Activated CD4-positive, alpha-beta T cell treated with anti-CD3 and anti-CD28 coated beads, Interleukin-2, amount 50 U/mL, for 16 hours (primary cell): ENCODE measurements at places on chromosomes 16 and 17.
A peak's percentile ranks its signal among the peaks of the same experiment; 100 is the strongest.

- no peak for DNase-seq
Observed at GRCh38 chr17:27818401-27819105, 18.2 kb upstream of the NOS2 start.

DNA sequence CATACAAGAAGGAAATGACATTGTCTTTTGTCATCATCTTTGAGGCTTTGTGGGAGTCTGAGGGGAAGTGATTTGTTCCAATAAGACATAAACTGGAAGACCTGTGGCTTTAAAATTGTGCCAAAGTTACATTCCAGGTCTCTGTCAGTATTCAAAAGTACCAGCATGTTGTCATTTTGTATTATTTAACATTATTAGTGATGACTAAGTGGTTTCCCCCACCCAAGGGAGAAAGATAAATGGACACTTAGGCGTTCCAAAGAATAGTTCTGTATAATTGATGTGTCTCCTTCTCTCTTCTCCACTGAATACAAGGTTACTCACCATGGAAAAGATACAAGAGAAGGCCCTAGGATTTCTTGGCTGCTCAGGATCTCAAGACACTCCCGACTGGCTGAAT, 3.8 kb downstream of the CFAP97D1 start:
- DNase-seq: no peak

DNA sequence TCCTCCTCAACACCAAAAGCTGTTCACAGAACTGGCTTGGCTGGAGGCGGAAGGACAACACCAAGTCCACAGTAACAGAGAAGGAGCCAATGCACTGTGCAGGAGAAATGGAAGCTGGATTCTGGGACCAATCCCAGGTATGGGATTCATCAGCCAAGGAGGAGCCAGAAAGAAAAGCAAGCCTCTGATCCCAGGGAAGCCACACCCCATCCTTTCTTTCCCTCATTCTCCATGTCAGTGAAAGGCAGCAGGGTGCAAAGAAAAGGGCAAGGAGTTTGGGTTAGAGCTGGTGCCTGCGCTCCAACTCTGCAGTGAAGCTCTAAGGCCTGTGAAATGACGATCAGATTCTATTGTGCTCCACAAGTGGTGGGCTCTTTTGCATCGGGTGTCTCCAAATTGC, 11.0 kb downstream of the DCAKD start:
- no peak for DNase-seq

DNA sequence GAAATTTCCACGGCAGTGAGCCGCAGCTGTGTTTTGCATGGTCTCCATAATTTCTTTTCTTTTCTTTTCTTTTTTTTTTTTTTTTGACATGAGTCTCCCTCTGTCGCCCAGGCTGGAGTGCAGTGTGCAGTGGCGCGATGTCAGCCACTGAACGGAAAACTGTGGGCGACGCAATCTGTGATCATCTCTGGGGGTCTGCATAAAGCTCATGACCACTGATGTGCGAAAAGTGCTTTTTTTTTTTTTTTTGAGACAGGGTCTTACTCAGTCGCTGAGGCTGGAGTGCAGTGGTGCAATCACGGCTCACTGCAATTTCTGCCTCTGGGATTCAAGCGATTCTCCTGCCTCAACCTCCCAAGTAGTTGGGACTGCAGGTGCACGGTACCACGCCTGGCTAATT, 117.6 kb downstream of the ABCC6 start:
- DNase-seq: no peak

DNA sequence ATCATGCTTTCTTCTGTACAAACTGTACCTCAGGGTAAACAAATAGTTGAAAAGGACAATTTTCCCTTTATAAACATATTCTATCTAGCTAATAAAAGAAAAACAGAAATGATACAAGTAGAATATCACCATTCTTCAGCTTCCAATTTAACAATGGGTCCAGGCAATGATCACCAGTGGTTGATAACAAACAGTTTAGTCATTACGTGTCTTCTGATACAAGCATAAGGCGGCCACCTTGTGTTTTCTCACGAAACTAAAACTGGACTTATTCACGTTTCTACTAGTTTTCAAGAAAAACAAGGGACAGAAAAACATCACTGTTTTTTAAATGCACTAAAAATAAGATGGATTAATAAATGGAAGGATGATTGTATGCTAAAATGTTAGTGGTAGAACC, 58.3 kb downstream of the STH start:
- DNase-seq: no peak

- no peak for DNase-seq
Observed at GRCh38 chr17:58321571-58322525, 6.7 kb downstream of the TSPOAP1 start.

DNA sequence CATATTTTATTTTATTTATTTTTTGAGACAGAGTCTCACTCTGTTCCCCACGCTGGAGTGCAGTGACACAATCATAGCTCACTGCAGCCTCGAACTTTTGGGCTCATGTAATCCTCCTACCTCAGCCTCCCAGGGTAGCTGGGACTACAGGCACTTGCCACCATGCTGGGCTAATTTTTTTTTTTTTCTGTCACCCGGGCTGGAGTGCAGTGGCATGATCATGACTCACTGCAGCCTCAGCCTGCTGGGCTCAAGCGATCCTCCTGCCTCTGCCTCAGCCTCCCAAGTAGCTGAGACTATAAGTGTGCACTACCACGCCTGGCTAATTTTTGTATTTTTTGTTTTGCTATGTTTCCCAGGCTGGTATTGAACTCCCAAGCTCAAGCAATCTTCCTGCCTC, 17.1 kb downstream of the UNC45B start:
- no peak for DNase-seq

DNA sequence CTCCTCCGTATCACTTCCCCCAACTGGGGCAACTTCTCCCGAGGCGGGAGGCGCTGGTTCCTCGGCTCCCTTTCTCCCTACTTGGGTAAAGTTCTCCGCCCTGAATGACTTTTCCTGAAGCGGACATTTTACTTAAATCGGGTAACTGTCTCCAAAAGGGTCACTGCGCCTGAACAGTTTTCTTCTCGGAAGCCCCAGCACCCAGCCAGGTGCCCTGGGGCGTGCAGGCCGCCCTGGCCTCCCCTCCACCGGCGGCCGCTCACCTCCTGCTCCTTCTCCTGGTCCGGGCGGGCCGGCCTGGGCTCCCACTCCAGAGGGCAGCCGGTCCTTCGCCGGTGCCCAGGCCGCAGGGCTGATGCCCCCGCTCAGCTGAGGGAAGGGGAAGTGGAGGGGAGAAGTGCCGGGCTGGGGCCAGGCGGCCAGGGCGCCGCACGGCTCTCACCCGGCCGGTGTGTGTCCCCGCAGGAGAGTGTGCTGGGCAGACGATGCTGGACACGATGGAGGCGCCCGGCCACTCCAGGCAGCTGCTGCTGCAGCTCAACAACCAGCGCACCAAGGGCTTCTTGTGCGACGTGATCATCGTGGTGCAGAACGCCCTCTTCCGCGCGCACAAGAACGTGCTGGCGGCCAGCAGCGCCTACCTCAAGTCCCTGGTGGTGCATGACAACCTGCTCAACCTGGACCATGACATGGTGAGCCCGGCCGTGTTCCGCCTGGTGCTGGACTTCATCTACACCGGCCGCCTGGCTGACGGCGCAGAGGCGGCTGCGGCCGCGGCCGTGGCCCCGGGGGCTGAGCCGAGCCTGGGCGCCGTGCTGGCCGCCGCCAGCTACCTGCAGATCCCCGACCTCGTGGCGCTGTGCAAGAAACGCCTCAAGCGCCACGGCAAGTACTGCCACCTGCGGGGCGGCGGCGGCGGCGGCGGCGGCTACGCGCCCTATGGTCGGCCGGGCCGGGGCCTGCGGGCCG, 1.6 kb downstream of the HIC1 start:
- peak; percentile 43 for DNase-seq

DNA sequence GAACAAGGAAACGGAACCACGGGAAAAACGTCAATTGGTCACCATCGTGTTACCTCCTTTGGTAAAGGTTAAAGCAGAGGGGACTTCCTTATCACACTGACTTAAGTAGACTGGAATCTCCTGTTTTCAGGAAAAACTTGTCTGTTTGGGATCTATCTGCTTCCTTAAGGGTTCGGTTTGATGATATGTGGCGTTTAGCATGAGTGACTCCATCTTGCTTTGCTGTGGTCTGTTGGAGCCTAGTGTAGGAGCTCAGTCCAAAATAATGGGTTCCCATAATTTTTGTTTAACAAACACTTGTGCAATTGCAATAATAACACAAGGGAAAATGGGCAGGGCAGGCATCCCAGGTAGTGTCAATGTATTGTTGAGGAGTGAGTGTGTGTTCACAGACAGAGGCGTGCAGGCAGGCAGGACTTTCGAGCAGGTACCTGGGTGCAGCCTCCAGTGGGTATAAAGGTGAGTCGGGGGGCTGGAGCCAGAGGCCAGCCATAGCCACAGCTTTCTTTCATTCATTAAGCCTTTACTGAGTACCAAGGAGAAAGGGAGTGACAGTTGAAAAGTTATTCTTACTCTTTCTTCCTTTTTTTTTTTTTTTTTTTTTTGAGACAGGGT, 4.3 kb upstream of the ENGASE start:
- DNase-seq: no peak

DNA sequence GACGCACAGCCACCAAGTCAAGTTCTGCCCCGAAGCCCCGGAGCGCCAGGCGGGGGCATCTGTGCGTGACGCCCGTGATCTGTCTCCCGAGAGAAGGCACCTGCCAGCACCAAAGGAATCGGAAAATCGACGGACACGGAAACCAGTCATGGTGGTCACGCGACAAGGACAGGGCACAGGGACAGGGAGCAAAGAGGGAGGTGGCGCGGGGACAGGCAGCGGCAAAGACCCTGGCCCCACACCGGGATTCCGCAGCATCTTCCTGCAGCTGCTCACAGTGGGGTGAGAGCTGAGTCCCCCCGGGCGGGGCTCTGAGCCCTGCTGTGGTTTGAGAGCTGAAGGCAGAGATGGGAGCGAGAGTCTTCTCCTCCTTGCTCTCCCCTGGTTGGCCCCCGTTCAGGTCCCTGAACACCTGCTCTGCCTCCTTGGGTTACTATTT, 56.4 kb downstream of the ABR start:
- no peak for DNase-seq

DNA sequence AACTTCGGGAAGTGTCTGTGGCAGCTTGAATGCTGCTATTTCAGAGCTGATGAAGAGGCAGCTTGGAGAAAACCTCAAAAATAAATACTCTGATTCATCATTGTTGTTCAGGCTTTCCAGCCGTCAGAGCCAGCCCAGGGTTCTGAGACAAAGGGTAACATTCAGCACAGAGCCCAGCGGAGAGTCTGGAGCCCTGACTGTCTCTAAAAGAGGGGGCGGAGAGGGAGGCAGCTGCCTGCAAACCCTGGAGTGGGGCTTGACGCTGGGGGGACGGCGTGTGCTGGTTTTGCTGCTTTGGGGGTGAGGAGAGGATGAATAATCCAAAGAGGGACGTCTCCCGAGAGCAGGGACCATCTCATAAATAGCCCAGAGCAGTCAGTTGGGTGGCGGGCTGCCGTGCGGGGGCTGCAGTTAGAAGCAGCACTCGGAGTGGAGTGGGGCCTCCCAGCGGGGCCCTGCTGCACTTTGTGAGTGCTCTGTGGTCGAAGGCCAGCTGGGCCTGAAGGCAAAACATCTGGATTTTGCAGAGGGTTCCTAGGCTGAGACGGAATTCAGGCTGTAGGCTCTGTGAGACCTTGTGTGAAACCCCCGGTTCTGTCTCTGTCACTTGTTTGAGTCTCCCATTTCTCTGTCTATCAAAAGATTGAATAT, 237.8 kb downstream of the PRKCA start:
- DNase-seq: no peak

- no peak for DNase-seq
Observed at GRCh38 chr16:21253470-21253869, 20.0 kb downstream of the ANKS4B start.

GRCh38 chr17:32479074-32479617, 7.6 kb upstream of the CDK5R1 start:
- DNase-seq: no peak

DNA sequence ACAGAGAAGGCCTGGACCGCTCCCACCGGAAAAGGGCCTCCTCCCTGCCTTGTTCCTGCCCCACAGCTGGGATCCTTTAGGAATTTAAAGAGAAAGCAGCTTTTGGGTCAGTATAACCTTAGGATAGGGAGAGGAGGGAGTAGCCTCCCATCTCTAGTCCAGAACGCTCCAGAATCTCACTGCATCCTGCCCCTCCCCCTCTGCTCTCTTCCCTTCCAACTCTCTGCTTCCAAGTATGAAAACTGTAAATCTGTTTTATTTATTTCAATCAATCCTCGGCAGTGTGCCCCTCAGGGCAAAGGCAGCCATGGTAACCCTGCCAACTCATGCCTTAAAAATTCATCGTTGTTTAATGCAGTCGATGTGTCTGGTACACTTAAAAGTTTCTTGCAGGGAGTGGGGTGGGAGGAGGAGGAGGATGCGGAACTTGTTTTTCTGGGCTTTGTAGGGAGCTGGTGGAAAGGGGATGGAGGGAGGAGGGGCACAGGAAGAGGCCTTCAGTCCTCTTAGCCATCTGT, 21.2 kb upstream of the MTSS2 start:
- no peak for DNase-seq

DNA sequence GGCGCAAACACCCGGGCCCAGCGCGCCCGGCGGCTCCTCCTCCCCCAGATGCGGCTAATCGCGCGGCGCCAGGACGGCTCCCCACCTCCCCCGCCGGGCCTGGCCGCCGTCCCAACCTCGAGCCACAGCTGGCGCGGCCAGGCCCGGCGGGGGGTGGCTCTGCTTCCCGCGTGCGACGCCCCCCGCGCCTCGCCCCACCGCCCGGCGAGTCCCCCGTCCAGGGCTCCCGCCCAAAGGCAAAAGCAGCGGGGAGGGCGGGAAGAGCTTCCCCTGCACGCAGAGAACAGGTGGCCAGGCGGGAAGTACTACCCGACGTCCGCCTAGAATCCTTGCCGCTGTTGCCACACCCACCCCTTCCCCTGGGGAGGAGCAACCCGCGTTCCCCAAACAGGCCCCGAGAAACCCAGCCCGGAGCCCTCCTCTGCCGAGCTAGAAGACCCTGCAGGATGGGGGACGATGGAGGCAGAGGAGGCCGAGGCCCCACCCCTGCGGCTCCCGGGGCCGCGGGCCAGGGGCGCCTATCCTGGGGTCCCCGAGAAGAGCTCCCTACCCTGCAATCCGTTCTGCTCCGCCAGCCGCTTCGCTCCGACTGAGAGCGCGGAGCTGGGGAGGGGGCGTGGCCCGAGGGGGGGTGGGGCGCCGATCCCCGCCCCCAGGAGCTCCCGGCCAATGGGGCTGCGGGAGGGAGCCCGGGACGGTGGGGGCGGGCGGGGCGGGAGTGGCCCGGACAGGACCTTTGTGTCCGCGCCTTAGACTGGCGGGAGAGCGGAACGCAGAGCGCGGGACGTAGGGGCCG, at the start of gene CARHSP1:
TSS of gene CARHSP1 (minus strand) at position 591 of the 796 bp plus-strand sequence. CDS start 9,678 bp downstream, outside the sequence.
- DNase-seq: peak; percentile 88

DNA sequence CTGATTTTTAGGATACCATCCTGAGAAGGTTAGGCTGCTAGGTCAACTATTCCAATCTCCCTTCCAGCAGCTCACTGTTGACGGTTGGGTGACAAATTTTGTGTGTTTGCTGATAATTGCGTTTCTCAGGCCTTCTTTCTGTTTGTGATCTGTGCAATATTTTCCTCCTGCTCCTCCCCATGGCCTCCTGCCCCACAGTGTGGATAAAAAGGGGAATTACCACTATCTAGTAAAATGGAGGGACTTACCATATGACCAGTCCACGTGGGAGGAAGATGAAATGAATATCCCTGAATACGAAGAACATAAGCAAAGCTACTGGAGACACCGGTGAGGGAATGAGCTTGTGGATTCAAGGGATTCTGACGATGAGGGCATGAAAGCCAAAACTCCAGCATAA, 9.2 kb downstream of the CHD3 start:
- no peak for DNase-seq
